ENCODE measurements at places on chromosomes 1 and 21.

DNA sequence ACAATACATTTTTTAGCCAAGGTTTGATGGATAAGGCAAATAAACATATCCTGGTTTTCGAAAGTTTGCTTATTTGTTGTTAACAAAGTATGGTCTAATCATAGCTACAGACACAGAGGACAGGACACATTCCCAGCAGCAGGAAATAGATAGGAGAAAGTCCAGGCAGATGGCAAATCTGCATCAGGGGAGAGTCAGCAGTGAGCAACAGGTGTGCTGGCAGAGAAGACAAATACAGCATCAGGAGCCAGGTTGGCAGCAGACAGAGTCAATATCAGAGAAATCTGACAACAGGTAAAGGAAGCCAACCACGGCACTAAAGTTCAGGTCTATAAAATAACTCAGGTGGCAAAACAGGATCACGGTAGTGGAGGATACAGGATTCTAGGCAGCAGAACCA is 210.7 kb upstream of the PTBP2 start:
- DNase-seq: no peak

DNA sequence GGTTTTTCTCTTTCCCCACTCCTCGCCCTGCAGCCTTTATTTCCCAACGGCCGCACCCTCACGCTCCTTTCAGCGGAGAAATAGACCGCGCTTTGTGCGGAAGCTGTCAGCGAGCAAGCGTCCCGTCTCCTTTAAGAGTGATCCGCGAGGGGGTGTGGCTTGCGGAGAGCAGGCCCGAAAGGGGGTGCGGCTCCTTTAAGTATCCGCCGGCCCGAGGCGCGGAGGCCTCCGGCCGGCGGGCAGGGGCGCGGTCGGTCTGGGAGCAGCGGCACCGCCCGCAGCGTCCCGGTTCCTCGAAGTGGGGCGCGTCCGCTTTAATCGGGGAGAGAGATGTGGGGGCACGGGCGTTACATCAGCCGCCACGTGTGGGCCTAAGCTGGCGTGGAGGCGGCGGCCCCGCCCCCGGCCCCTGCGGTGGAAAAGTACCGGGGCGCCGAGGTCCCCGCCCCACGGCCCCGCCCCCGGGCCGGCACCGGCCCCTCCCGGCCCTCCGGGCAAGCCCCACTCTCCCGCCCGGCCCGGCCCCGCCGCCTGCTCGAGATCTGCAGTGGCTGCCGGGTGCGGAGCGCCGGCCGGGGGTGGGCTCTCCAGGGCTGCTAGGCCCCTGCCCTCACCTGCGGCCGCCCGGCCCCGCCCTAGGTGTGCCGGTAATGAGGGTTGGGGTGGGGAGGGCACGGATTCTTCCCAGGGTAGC is 1.2 kb downstream of the SLC6A9 start:
- DNase-seq: peak; percentile 97

DNA sequence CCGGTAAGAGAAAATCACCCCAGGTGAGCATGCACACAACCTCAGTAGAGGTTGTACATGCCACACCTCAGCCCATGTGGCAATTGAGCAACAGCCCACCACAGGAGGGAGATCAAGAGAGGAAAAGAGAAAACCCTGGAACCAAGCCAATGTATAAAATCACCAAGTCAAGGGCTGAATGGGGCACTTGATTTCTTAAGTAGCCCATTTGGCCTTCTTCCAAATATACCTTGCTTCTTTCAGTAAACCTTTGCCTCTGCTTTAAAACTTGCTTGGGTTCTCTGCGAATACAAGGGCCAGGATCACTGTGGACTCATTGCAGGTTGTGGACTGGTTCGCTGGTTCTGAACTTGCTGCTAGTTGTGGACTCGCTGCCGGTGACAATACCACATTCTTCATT is 1814.0 kb downstream of the PLA2G4A start:
- DNase-seq: no peak

DNA sequence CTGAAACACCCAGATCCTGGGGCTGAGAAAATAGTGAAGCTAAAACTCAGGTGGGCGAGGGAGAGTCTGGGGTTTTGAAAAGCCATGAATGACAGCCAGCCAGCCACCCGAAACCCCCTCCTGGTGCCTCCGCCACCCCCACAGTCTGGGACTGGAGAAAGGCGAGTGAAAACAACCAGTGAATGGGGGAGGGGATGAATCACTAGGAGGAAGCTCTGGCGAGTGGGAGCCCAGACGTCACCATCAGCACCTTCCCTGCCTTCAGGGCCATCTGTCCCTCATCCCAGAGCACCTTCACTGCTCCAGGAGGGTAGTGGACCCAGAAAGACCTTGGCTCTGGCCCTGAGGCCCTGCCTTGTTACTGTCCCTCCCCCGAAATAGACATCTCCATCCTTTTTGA is 9.2 kb downstream of the RORC start:
- no peak for DNase-seq

DNA sequence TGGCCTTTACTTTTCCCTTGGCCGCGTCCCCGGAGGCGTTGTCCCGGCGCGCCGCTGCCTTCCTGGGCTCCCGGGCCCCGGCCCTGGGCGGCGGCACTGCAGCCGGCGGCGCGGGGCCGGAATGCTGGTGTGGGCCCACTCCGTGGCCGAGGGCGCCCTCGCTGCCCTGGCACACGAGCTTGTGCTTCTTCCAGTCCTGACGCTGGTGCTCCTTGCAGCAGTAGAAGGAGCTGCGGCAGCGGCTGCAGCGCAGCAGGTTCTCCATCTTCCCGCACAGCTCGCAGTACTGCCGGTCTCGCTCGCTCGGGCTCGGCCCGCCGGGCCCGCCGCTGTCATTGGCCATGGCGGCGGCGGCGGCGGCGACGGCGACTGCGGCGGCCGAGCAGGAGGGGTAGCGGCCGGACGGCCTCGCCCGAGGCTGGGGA is 529 bp downstream of the EGLN1 start:
- no peak for DNase-seq

GRCh38 chr21:27756191-27756590 is 789.3 kb upstream of the ADAMTS5 start:
- DNase-seq: no peak

DNA sequence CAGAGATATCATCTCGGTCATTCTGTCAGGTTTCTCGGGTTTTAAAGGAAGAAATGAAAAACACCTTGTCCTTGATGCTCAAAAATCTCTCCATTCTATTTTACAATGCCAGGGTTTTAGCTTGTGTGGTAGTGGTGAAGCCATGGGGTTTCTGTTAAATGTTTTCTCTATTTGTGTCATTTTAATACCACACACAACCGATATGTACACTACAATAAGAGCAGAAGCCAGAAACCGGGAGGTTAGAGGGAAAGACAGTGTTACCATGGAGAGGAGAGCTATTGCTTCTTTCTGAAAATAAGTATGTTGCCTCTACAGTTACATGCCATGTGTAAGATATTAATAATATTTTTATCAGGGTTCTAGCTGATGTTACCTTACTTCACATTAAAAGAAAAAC is 2.8 kb downstream of the SLC35D1 start:
- DNase-seq: no peak

- DNase-seq: no peak
These were observed 29.0 kb upstream of the KHDRBS1 start for GRCh38 chr1:31984419-31985347.

DNA sequence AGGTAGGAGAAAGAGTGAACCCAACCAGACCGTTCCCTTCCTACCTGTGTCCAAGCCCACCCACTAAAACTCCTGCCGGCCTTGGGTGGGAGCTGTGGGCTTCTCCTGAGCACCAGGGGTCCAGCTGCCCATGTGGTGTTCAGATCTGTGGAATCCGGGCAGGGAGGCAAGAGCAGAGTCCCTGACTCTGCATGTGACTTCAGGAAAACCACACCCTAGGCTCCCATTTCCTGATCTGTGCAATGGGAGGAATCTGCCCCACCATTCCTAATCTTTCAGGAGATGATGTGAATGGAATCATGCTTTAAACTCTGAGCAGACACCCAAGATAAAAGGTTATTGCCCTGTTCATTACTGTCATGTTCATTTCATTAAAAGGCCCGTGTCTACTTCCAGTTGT is 27.6 kb downstream of the EIF2D start:
- DNase-seq: no peak

All from hematopoietic multipotent progenitor cell treated with erythropoietin and hydrocortisone succinate and interleukin-3 and kit ligand, for 8 days (in vitro differentiated cells).